ENCODE measurements at places on chromosomes 3 and 15. TPM values are rescaled to one million over a fixed set of nuclear protein-coding genes. Genes with fewer than 3 reads are reported as not detected.
A peak's percentile ranks its signal among the peaks of the same experiment; 100 is the strongest.

DNA sequence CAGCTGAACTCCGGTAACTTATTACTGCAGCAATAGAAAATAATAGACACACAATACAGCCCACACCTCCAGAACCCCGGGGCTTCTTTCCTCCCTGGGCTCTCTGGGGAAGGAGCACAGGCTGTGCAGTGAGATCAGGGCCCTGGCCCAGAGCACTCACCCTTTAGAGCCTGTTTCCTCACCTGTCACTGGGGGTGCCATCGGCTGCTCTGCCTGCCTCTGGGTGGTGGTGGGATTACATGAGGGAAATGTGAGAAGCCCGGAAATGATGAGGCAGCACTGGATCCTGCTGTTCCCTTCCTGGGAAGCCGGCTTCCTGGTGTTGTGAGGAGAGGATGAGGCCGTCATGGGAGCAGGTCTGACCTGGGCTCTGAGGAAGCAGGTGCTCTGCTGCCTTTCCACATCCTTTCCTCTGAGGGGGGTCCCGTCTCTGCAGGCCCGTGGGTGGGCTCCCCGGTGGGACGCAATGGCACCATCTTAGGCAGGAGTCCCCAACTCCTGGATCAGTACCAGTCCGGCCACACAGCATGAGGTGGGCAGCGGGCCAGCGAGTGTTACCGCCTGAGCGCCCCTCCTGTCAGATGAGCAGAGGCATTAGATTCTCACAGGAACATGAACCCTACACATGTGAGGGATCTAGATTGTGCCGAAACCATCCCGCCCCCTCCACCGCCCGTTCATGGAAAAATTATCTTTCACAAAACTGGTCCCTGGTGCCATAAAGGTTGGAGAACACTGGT lies 220.9 kb upstream of the CTDSPL start:
- no peak for DNase-seq

GRCh38 chr3:113783980-113784379 lies 37.1 kb downstream of the ATP6V1A start:
- no peak for DNase-seq

Gene OXSM
- total RNA-seq, result 4.9 TPM

Gene IMPG2
- total RNA-seq, result 0.56 TPM

- DNase-seq, result no peak
Measured at GRCh38 chr3:46908294-46908985, 30.9 kb downstream of the PTH1R start.

Gene SLC15A2
- total RNA-seq, result 1.7 TPM

Gene C3orf49
- not detected for total RNA-seq

- no peak for DNase-seq
Measured at GRCh38 chr15:51672155-51672687, 9.1 kb upstream of the SCG3 start.

DNA sequence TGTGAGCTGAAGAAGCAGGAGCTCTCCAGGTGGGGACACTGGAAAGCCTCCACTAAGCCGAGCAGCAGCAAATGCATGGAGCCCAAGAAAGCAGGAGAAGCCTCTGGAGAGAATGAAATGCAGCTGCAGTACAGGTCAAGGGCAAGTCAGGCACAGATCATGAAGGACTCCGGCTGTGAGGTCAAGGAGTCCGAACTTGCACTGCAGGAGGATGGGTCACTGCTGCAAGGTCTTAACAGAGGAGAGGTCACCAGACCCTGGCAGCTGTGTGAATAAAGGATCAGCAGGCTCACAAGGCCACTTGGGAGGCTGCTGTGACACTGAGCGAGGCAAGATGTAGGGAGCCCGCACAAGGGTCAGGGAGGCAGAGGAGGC lies 24.7 kb upstream of the SLC41A3 start:
- no peak for DNase-seq

Gene PTH1R
- total RNA-seq, result 32.3 TPM

- no peak for DNase-seq
Measured at GRCh38 chr15:89090791-89091626, 2.8 kb downstream of the ABHD2 start.

Gene CDCP1
- total RNA-seq, result 5.4 TPM

Gene GRK7
- total RNA-seq, result 0.12 TPM

DNA sequence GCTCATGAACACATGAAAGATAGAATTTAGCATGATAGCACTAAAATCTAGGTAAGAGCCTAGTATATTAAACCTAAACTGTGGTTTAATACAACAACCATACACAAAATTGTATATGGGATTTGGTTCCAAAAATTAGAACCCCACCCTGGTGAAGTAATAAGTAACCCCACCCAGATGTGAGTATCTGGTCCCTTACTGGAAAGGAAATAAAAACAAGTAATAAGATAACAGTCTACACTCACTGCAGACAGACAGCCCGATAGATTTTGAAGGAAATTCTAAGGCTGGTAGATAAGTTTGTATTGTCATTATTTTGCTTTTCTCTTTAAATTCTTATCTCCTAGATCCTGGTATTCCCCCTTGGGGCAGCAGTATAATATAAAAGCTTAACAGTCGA lies 184.9 kb downstream of the ZBTB20 start:
- no peak for DNase-seq

GRCh38 chr3:155629556-155629955 lies 115.3 kb downstream of the PLCH1 start:
- DNase-seq, result no peak

- DNase-seq, result no peak
Measured at GRCh38 chr3:124299831-124300230, 307.9 kb upstream of the ROPN1 start.

DNA sequence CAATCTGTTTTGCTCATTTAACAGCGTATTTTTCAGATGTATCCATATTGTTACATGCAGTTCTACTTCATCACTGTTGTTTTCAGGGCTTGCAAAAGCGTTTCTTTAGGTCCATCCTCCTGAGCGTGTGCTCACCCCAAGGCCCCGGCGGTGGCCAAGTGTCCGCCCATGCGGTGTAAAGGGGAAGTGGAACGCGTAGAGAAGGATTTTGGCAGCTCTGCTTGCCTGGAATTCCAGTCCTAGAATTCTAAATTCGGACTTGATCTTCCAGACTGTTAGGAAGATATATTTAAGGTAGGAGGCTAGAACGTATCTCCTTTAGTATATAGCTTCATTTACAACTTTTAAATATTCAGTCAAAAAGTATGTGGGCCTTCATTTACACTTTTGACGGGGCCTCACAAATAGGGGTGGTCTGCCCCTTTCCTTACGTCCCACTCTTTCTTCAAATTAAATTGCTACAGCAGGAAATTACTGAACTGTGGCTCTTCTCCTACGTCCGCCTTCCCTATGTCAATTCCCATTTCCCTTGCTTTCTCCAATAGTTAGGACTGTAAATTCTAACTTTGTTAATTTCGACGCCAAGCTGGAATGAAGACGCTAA lies 609 bp upstream of the TBC1D23 start:
- no peak for DNase-seq

DNA sequence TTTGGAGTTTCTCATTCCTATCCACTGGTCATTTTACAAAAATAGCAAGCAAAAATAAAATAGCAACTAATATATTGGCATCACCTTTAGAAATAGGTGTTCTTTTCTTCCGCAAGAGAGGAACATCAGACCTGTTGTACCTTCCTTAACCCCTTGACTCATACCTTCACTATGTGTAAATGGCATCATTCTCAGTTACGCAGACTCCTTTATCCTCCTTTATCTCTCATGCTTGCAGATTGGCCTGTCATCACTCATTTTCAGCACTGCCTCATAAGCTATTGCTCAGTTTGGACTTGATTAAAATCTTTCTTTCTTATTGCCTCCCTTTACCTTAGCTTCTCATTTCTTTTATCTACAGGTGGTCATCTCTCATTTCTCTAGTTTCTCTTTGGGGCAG lies 21.4 kb downstream of the ARHGEF26 start:
- no peak for DNase-seq

DNA sequence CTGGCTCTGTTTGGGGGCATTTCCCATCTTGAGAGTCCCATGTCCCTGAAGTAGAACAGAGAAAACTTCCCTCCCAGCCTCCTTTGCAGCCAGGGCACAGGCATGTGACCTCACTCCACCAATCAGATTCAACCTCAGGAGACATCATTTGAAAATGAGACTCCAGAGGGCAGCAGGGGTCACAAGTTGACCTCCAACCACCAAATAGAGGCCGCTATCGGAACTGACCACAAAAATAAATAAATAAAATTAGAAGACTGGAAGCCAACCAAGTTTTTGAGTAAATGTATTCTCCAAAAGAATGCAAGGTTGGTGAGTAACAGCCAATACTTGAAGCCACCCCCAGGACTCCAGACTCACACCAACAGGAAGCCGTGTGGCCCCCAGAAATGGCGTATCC lies 106.5 kb downstream of the CHSY1 start:
- no peak for DNase-seq

- DNase-seq, result no peak
Measured at GRCh38 chr3:45057557-45057956, 31.5 kb downstream of the CLEC3B start.

- DNase-seq, result no peak
Measured at GRCh38 chr3:122515020-122515468, 305 bp upstream of the KPNA1 start.

GRCh38 chr3:19688767-19689166 lies 245.2 kb downstream of the EFHB start:
- no peak for DNase-seq

- no peak for DNase-seq
Measured at GRCh38 chr3:128786434-128787020, 60.5 kb downstream of the RAB7A start.

- DNase-seq, result no peak
Measured at GRCh38 chr3:28799084-28799483, 450.5 kb upstream of the AZI2 start.

DNA sequence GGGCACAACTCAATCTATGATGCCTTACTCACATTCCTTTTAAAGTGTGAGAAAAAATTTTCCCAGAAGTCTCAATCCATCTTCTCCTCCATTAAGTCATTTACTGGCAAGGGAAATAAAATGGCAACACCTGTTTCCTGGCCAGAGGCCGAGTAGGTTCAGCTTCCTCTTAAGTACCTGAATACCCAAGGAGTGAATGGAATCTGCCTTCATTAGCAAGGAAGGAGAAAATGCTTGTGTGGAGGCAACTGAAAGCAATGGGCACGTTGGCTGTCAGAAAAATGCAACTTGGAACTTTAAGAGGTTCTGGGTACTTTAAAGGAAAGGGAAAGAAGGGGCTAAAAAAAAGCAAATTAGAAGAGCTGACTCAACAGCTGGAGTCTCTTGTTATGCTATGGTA lies 423.6 kb upstream of the ARL6 start:
- DNase-seq, result no peak

DNA sequence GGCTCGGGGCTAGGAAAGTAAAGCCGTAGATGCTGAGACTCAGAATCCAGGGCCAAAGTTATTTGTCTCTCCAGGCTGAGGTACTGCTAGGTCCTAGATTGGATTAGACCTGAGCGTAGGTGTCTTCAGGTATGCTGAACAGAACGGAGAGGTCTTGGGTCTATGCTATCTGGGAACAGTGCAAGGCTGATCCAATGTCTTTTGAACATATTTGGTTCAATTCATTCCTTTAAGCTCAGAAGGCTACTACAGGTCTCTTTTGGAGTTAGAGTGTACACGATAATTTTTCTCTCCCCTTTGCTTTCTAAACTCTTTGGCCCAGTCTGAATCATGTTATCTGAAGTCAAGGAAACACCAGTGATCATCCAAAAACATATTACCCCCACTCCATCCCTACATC lies 137.5 kb upstream of the TBL1XR1 start:
- DNase-seq, result no peak

DNA sequence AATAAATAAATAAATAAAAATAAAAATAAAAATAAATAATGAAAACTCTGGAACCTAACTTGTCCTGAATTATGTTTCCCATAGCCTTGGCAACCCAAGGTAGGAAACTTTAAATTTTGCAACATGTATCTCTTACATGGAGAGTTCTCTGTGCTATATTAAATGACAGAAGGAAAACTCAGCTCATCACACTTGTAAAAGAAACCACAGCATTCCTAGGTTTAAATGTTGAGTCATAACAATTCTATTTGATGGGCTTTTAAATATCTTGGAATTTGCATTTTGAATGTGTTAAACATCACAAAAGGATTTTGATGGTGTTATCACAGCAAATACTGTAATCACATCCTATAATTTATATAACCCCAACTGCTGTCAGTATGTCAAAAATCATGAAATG lies 144.2 kb downstream of the LRTM1 start:
- DNase-seq, result no peak

- DNase-seq, result no peak
Measured at GRCh38 chr3:189108067-189108466, 63.7 kb upstream of the TPRG1 start.

GRCh38 chr15:47588958-47589357 lies 128.3 kb upstream of the SEMA6D start:
- no peak for DNase-seq

DNA sequence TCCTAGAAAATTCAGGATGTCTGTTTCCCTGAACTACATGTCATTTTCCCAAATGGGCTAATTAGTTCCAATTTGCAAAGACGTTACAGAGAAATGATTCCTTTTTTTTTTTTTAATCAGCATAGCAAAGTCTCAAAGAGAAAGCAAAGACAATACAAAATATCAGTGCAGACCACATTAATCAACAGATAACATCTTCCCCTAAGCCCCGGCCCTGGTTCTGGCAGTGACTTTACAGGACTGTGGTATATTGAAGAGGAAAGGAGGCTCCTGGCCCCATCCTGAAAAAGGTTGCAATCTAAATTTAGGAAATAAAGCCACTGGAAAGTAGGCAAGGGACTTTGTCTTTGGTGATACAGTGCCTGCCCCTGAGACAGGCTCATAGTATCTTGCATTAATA lies 836.5 kb downstream of the NTRK3 start:
- DNase-seq, result no peak

Gene GXYLT2
- total RNA-seq, result 51.2 TPM

Gene ALG1L2
- total RNA-seq, result not detected

GRCh38 chr15:90387534-90388461 lies at the start of gene IQGAP1:
IQGAP1 (plus strand) TSS chr15:90388242; CDS start chr15:90388342, 100 bp downstream.
- DNase-seq, result peak; percentile 91

Gene RAB6B
- total RNA-seq, result 1.7 TPM

Gene RHCG
- 0.46 TPM for total RNA-seq

DNA sequence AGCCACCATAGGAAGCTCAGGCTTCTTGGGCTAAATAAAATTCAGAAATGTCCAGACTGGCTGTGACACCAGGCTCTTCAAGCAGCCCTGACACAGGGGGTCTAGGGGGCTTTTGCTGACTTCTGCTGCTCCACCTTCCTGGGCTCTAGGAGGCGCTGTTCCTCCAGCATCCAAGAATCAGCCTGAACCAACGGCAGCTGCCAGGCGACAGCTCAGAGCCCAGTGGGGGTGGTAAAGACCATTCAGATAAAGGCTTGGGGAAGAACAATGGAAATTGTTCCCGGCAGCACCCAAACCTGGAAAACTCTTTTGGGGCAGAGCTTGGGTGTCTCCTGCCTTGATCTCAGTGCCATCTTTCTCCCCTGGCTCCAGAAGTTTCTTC lies 21.6 kb upstream of the PSTPIP1 start:
- DNase-seq, result no peak

Gene GPR160
- total RNA-seq, result 13.2 TPM

DNA sequence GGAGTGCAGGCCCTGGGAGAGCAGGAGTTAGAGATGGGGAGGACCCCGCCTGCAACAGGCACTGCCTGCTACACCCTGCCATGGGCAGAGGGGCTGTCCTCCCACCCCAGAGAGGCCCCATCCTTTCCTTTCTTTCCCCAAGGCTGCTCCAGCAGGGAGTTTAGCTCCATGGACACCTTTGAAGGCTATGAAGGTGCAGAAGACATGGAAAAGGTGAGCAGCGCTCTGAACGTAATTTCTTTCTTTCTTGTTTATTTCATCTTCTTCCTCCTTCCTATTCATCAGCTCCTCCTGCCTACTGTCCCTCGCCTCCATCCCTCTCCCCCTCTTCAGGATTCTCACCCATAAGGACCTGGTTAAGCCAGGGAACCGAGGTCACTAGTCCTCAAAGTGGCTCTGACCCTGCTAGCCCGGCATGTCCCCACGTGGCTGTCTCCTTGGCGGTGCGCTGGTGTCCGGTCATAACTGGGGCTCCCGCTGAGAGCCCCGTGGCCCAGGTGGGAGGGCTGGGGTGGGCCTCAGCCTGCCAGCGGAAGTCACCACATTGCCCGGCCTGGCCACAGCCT lies 16.0 kb upstream of the ADIPOQ start:
- DNase-seq, result no peak

All from omental fat pad (tissue), 4 donors.